ENCODE measurements at places on chromosomes 12 and 14.

GRCh38 chr14:77125823-77126325 lies 15.7 kb downstream of the ZDHHC22 start:
- no peak for DNase-seq

- no peak for DNase-seq
Observed at GRCh38 chr14:89826596-89826995, 127.9 kb downstream of the EFCAB11 start.

GRCh38 chr12:131092901-131093603 lies 139.3 kb downstream of the ADGRD1 start:
- DNase-seq = peak; percentile 67

GRCh38 chr12:53004582-53004981 lies 1.7 kb upstream of the EIF4B start:
- no peak for DNase-seq

GRCh38 chr12:22812531-22812930 lies 187.6 kb downstream of the ETNK1 start:
- no peak for DNase-seq

DNA sequence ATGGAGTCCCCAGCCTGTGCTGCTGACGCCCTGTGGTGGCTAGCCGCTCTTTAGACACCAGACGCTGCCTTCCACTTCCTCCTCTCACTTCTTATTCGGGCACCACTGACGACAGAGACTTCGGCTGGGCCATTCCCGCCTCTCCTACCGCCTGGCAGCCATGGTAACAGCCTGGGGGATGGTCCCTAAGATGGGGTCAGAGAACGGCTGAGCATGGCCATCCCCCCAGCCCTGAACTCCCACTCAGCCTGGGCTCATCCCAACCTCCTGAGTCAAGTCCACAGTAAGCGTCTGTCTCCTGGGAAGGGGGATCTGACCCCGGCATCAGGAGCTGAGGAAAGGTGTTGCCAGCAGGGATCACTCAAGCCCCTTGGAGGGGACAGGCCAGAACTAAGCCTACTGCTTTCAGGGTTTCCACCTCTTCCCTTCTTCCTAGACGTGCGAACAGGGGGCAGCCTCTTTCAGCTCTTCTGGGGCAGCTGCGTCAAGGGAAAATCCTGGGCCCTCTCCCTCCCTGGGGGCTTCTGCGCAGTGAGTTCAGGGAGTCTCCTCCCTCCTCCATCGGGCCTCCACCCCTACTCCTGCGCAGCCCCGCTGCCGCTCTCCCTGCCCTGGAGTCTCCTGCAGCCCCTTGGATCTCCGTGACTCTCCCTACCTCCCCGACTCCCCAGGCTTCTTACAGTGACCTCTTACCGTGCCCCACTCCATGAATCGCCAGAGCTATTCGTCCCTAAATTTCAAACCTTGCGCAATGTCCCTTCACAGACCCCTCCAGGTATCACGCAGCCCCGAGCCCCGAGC lies 643 bp upstream of the TAMALIN start:
- DNase-seq = no peak

DNA sequence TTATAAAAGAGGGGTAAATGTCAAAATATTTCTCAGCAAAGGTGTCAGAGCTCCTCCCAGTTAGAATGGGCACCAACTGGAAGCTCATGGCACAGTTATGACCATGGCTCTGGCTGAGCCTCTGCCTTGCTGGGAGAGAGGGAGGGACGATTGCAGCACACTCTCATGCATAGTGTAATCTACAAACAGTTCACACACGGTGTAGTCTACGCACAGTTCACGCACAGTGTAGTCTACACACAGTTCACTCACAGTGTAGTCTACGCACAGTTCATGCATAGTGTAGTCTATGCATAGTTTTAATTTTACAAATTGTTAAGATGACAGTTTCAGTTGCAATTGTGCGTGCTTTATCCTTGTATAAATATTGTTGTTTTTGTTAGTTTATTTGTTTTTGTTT lies 1474.6 kb upstream of the TMEM132C start:
- DNase-seq = no peak

DNA sequence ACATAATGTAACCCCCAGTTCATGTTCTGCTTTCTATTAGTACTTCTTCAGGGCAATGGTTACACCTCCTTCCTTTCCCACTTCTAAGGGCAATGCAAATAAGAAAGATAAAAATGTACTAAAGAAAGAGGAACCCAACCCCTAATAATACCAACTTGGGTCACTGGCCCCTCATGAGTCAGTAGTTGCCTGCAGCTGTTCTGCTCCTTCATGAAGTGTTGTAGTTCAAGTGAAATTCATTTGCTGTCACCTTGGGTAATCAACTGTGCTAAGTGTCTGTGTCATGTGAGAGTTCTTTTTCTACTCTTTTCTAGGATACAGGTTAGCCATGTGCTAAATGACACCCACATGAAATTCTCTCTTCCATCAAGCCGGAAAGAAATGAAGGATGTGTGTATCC lies 91.8 kb downstream of the PLXNC1 start:
- DNase-seq = no peak

- no peak for DNase-seq
Observed at GRCh38 chr14:75025082-75025481, 22.4 kb downstream of the EIF2B2 start.

DNA sequence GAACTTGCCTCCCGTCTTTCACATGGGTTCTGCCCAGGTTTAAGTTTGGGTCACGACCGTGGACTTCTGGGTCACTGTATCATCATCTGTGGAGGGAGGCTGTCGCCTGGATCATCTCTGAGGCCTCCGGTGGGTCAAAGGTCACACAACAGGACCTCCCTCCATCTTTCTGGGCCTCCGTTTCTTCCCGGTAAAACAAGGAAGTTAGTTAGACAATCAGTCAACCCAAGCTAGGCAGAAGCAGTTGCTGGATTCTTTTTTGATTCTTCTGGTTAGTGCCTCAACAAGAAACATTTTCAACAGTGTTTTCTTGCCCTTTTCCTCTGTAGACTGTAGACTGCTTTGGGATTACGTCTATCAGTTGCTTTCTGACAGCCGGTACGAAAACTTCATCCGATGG lies 186.6 kb upstream of the BCL2L14 start:
- DNase-seq = no peak

DNA sequence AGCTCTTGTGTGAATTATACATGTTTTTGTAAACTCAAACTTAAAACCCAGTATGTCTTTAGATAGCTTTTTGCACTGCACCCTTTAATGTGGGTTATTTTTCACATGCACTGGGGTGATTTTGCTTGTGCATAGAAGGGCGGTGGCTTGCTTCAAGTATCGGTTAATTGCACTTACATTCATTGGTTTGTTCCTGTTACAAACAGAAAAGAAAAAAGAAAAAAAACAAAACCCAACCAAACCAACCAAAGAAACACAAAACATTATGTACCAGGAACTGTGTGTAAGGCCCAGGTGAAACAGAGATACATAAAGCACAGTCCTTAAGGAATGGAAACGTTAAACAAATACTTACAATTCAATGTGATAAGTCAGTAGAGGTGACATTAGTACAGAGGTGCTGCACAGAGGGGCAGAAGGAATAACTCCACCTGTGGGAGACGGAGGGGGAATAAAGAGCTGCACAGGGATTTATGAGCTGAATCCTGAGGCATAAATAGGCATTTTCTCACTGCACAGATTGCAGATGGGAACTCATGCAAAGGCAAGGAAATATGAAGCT lies 151.4 kb downstream of the KTN1 start:
- no peak for DNase-seq

DNA sequence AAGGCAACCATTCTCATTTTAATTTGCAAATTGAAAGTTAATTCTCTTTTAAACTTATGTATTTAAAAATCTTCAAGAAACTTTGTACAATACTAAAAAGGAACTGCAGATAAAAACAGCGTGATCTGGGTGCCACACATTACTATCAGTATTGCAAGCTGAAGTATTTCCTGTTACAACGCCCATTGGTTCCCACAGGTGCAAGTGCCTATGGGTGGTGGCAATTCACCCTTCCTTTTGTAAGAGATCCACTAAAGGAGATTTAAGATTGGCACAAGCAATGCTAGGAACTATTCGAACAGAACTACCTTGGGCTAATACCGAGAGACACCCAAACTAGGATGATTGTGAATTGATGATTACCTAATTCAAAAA lies 13.2 kb downstream of the TAOK3 start:
- no peak for DNase-seq

DNA sequence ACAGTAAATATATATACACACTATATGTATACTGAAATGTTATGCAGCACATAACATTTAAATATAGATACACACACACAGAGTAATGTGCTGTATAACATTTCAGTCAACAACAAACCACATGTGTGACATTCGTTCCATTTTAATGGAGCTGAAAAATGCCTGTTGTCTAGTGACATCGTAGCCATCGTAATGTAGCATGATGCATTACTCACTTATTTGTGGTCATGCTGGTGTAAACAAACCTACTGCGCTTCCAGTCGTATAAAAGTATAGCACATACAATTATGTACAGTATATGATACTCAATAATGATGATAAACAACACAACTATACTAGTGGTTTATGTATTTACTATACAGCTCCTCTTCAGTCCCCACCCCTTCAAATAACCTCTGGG lies 119.0 kb upstream of the SLC38A4 start:
- no peak for DNase-seq

- peak; percentile 50 for DNase-seq
Observed at GRCh38 chr14:101501341-101501740, 60.0 kb upstream of the DIO3 start.

DNA sequence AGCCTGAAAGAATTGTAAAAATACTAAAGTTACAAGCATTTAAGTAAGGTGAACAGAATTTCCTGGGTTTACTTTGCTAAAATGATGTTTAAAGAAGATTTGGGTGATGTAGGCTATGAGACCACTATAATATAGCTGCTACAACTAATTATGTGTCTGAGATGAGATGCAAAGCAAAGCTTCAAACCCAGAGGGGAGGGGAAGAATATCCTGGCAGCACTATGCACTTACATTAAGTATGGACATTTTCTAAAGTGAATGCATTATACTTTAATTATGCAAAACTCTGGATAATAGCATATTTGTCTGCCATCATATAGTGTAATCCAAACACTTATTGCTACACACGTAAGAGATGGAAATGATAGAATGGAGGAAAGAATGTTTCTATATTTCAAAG lies 1003.7 kb downstream of the GALC start:
- no peak for DNase-seq

DNA sequence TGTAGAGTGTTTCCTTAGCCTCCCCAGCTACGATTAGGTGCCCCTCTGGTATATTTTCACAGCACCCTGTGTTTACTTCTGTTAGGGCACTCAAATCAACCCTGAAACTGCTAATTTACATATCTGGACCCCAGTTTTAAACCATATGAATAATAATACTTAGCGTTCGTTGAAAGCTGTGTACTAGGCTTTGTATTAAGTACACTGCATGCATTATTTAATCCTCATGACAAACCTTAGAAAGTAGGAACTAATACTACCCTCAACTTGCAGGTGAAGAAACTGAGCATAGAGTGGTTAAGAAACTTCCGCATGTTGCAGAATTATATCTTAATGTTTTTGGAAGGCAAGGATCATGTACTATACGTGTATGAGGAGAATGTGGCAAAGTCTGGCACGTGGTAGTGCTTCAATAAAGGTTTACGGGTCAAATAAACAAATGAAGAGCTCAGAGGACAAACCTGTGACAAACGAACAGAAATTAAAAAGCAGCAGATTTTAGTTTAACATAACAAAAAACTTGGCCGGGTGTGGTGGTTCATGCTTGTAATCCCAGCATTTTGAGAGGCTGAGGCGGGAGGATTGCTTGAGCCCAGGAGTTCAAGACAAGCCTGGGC lies 22.2 kb upstream of the ARID2 start:
- DNase-seq = no peak

DNA sequence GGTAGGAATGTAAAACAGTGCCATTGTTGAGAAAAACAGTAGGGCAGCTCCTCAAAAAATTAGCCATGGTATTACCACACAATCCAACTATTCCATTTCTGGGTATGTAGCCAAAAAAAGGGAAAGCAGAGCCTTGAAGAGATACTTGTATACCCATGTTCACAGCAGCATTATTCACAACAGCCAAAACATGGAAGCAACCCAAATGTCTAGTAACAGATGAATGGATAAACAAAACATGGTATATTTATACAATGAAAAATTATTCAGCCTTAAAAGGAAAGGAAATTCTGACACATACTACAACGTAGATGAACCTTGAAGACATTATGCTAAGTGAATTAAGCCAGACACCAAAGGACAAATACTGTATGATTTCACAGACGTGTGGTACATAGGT lies 67.6 kb upstream of the GNG2 start:
- DNase-seq = no peak

DNA sequence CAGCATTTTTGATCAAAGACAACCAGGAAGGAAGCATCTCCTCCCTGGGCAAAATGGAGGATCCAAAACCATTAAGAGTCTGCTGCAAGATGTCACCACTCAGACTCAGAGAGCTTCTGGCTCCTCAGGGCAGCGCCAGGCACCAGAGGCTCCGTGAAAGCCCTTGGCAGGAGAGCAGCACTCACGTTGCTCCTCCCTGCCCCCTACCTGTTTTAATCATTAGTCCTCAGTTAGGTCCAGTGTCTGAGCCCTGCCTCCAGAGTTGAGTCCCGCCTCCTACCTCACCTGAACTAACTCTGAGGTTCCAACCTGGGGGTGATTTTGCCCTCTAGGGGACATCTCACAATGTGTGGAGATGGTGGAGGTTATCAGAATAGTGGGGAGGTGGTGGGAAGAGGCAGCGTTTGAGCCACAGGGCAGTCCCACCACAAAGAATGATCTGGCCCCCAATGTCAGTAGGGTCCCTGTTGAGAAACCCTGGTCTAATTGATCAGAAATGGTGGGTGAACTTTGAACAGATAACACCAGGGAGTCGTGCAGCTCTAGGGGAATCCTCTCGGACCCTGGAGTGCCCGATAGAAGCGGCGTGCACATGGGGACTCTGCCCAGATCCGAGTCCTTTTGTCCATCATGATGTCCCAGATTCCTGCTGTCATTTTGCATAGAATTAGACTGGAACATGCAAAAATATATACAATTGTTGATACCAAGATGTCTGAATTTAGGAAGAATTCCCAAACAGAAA lies 156.7 kb upstream of the DIO3 start:
- DNase-seq = no peak

DNA sequence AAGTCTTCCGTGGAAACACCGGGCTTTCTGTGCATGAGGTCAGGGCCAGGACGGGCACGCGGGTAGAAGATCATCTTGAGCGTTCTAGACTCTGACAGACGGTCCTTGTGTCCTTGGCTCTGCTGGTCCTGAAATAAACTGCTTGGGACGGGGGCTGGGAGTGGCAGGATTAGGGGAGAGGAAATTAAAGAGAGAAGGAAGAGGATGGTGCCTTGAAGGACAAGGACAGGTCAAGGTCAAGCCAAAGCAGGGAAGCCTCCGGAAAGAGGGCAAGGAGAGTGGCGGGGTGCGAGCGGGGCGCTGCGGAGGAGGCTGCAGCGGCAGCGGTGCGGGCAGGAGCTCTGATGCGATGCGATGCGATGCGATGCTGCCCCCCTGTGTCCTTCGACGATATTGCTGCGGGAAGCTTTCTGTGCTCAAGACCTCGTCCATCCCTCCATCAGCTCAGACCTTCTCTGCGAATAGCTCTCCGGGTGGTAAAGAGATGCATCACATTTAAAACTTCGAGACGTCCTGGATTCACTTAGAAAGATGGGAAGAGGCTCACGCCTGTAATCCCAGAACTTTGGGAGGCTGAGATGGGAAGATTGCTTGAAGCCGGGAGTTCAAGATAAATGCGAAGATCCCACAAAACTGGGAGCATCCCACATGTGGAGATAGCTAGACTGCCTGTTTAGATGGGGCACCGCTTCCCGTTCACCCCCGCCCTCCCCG lies 110.1 kb upstream of the TMEM132D start:
- peak; percentile 80 for DNase-seq
